ENCODE measurements at places on chromosomes 13 and 19. TPM values are rescaled to one million over a fixed set of nuclear protein-coding genes. Genes with fewer than 3 reads are reported as not detected.
A peak's percentile ranks its signal among the peaks of the same experiment; 100 is the strongest.

DNA sequence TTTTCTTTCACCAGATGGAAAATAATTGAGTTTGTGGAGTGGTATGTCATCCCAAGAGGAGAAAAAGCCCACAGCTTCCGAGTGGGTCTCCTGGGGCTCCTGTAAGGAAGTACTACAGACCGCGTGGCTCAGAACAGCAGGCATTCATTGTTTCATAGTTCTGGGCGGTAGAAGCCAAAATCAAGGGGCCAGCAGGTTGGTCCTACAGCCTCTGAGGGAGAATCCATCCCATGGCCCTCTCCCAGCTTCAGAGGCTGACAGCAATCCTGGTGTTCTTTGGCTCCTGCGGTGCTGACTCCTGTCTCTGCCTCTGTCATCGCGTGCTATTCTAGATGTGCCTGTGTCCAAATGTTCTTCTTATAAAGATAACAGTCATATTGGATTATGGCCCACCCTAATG is 362.6 kb downstream of the FGF14 start:
- no peak for DNase-seq

DNA sequence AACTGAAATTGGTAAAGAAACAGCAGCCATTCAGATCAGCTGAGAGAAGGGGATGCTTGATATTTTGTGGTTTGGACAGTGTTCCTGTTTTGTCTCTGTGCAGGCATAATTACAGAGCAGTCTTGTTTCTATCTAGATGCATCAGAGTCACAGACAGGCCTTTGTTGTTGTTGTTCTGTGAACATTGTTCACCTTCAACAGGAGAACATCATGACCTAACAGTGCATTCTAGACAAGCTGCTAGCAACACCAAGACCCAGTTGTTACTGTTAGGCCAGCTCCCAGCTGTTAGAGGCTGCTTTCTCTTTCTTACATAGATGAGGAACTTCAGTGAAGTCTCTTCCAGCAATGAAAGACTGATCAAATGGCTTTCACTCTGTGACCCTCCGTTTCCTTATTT is 8.5 kb upstream of the LSR start:
- no peak for DNase-seq

DNA sequence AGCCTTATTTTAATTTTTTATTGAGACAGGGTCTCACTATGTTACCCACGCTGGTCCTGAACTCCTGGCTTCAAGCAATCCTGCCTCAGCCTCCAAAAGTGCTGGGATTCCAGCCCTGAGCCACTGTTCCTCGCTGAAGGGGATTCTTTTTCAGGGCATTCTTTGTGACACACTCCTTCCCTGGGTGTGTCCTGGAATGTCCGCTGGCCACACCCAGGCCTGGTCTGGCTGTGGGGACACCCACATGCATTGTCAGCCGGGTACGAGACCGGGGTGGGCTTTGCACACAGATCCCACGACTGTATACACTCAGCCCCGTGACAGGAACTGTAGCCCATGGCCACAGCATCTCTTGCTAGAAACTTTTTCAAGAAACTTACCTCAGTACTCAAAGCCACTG is 34.4 kb upstream of the GATAD2A start:
- peak; percentile 71 for DNase-seq

CGB8 gene
- total RNA-seq: 4.7 TPM

SMAD9 gene
- 2.1 TPM for total RNA-seq

MRPS12 gene
- total RNA-seq: 98.9 TPM

CLASRP gene
- total RNA-seq: 29.9 TPM

DNA sequence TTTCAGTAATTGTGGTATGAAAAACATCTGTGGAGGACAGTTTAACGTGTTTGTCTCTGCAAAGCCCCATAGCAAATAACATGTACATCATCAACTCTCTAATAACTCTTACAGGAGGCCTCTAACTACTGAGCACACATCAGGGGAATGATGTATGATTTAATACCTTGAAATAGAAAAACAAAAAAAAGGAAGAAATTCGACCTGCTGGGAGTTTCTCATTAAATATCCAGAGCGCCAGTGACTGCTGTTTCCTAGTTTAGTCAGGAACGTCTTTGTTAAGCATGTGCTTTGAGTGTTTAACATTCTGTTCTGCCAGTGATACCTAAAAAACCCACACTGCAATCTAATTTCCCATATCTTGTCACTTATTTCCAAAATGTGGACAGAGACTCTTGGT is 235.4 kb downstream of the PCDH20 start:
- no peak for DNase-seq

DNA sequence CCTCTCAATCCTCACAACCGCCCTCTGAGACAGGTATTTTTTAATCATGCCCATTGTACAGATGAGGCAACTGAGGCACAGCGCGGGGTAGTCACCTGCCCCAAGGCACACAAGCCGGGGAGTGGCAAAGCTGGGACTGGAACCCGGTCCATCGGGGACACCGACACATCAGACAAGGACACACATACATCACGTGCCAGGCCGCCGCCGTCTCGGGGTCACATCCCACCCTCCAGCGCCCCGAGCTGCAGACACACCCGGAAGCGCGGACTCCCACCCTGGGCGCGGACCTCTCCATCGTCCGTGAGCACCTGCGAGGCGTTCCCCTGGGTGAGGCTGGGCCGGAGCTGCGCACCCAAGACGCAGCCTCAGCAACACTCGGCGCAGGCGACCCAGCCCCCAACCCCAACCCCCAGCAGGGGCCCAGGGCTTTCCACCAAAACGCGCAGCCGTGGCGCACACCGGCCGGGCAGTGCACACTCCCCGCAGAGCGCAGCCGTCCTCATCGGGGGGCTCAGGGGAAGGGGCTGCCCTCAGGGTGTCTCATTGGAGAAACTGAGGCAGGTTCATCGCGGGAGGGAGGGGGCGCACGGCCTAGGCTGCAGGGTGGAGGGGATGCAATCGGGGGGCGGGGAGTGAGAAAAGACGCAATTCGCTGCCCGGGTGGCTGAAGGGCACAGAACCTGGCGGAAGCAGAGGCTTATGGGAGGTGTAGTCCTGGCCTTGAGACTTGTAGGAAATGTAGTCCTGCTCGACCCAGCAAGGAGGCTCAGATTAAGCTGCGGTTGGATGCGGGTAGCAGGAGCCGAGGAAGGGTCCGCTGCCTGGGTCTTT is 1.9 kb upstream of the LMTK3 start:
- peak; percentile 50 for DNase-seq

CBY2 gene
- total RNA-seq: not detected

ZNF723 gene
- 0.19 TPM for total RNA-seq

DNA sequence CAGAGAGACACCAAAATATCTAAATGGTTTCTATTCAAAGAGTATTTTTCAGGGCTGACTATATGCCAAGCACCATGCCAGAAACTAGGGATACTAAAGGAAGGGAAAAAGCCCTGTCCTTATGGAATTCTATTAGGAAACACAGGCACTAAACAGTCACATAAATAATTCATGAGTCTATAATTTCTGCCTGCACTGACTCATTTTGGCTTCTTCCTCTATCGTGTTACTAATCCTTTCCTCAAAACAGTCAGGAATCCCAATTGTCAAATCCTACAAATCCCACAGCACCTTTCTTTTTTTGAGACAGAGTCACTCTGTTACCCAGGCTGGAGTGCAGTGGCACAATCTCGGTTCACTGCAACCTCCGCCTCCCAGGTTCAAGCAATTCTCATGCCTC is 29.2 kb downstream of the XPO4 start:
- DNase-seq: peak; percentile 16
